ENCODE measurements at places on chromosomes 13 and 19.
A peak's percentile ranks its signal among the peaks of the same experiment; 100 is the strongest.

DNA sequence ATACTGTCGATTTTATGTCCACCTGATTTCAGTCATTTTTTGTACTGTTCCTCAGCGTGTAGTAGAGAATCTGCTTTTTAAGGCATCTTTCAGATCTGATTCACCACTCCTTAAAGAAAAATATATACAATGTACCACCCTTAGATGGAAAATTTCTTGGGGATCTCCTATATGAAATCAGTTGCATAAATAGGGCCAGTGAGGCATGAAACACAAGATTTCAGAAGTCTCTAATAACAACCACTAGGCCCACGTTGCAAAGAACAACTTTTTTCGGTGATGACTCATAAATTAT lies 1.4 kb downstream of the USP12 start:
- DNase-seq = no peak

- DNase-seq = no peak
Measured at GRCh38 chr19:11007385-11007784, 46.6 kb downstream of the SMARCA4 start.

GRCh38 chr19:8526345-8527091 lies 12.6 kb upstream of the ZNF414 start:
- no peak for DNase-seq

DNA sequence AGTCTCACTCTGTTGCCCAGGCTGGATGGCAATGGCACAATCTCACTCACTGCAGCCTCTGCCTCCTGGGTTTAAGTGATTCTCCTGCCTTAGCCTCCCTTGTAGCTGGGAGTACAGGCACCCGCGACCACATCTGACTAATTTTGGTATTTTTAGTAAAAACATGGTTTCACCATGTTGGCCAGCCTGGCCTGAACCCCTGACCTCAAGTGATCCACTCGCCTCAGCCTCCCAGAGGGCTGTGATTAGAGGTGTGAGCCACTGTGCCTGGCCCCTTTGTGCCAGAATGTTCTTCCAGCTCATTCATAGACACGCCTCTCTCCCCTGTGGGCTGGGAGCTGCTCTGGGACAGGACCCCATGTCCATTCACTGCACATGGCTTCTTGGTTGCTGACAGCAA lies 9.1 kb downstream of the MYDGF start:
- no peak for DNase-seq

- DNase-seq = no peak
Measured at GRCh38 chr19:48271531-48272151, 1.8 kb downstream of the ZNF114 start.

DNA sequence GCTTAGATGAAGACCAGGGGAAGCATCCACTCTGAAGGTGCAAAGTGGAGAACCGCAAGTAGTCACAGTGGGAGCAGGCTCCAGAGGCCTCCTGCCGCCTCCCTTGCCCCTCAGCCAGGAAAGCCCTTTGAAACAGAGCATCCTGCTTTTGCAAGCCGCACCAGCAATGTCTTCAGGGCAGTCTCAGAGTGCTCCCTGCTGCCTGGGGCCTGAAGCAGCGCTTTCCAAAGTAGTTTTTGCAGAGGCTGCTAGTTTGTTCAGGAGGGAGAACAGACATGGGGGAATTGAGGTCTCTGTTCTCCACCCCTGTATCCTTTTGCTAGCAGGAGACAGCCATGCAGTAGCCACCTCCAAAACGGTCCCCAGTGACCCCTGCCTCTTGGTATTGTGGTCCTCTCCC lies 15.8 kb upstream of the POP4 start:
- no peak for DNase-seq

GRCh38 chr19:44303976-44304568 lies 753 bp downstream of the ZNF235 start:
- no peak for DNase-seq

- no peak for DNase-seq
Measured at GRCh38 chr19:15223649-15224361, 8.4 kb downstream of the EPHX3 start.

DNA sequence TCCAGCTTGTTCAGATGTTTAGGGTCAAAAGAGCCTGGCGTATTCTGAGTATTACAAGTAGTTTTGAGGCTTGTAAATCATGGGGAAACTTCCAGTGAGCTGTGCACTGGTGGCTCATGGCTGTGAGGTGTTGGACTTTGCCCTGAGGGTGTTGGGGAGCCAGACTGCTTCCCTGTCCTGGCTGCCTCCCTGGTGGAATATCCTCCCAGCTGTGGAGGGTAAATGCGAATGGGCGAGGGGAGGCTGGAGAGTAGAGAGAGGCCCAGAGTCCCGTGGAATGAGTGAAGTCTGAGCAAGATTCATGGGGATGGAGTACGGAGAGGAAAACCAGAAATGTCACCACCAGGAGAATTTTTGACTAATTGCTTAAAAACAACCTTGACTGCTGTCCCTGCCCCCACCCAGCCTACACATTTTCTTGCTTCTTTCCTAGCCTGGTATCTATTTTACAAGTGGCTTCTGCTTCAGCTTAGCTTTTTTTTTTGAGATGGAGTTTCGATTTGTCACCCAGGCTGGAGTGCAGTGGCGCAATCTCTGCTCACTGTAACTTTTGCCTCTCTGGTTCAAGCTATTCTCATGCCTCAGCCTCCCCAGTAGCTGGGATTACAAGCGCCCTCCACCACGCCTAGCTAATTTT lies 3.7 kb downstream of the SNRPA start:
- DNase-seq = no peak

- DNase-seq = no peak
Measured at GRCh38 chr13:59337070-59337469, 826.7 kb downstream of the DIAPH3 start.

- DNase-seq = no peak
Measured at GRCh38 chr13:109160887-109161669, 531.7 kb downstream of the MYO16 start.

- no peak for DNase-seq
Measured at GRCh38 chr13:44230071-44230470, 143.6 kb upstream of the SERP2 start.

DNA sequence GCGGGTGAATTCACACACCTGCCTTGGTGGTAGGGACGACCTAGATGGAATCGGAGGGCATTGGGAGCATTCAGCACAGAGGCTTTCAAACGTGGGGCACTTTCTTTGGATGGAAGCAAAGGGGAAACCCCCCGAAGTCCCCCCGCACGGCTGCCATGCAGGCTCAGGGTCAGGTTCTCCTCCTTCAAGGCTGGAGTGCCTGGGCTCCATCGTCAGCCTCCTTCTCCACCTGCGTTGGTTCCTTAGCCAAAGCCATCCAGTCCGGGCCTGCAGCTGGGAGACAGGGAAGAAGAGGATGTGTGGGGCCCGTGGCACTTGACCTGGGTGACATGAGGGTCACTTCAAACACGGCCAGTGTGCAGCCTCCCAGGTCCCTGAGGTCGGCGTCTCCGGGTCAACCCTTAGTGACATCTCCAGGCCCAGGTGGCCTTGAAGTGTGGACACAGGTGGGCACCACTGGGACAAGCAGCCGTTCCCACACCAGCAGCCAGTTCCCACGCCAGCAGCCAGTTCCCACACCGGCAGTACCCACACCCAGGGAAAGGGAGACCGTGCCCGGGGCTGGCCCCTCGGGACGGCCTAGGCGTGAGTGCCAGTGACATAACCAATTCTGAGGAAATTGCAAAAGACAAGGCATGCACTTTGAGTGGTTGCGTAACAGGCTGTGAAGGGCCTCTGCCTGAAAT lies 116.0 kb downstream of the SOX1 start:
- no peak for DNase-seq

- DNase-seq = no peak
Measured at GRCh38 chr19:19067276-19068072, 3.7 kb downstream of the SLC25A42 start.

DNA sequence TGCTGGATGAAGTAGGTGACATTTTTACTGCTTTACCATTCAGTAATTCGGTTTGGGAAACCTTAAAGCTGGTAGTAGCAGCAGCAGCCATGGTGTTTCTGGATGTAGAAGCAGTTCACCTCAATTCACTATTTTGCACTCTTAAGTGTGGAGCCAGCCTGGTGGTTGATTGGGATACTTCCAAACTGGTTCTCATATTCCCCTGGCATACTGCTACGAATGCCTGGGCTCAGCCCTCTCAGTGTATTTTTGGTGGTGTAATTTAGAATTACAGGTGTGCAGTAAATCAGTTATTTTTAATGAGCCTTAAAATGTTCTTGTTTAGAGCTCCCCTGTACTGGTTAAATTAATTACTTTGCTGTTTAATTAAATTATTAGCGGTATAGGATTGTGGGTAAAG lies 12.4 kb downstream of the HNRNPM start:
- no peak for DNase-seq

DNA sequence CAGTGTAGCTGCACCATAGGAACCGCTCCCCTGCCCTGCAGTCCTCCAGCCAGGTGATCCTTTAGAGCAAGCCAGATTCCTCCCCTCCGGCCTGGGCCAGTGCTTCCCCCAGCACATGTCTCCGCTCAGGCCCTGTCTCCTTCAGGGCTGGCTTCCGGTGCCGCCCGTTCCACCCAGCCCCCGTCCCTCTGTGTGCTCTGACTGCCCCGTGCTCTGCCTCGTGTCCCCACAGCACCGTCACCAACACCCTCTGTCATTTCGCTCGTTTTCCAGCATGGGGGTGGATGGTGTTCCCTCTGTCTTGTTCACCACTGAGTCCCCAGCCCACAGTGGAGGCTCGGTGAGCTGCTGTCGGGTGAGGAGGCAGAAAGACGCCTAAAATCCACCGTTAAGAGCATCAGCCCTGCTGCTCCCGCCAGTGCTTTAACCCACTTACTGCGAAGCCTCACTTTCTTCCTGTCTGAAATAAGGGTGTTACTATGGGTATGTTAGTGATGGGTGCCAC lies 54.5 kb downstream of the TSSK6 start:
- DNase-seq = peak; percentile 26

DNA sequence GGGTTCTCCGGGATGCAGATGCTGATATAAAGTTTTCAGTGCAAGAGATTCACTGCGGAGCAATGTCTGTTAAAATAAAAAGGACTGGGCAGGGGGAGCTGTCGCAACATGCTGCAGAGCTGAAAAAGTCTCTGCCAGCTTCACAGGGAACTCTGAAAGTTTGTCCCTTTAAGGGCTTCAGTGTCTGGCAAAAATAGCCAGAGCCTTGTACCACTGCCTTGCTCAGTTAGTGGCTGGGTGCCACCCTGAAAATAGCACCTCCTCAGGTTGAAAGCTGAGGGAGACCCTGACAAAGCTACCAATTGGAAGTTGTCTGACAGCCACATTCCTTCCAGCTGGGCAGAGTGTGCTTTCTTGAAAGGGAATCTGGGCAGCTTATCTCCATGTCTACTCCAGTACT lies 3.0 kb upstream of the NDFIP2 start:
- no peak for DNase-seq

DNA sequence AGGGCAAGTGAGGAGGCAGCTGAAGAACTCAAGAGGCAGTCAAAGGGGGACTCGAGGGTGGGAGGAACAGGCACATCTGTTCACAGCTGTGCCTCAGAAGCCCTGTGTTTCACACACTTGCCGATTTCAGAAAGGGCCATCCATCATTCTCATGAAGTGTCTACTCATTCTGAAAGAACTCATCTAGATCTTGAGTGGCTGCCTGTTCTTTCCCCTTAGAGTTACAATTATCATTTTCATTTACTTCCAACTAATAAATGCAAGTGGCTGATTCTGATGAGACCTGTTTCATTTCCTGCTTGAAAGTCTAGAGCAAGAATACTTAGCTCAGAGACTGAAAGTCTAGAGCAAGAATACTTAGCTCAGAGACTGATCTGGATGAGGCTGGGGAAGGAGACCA lies 1145.1 kb downstream of the UQCRFS1 start:
- DNase-seq = no peak

DNA sequence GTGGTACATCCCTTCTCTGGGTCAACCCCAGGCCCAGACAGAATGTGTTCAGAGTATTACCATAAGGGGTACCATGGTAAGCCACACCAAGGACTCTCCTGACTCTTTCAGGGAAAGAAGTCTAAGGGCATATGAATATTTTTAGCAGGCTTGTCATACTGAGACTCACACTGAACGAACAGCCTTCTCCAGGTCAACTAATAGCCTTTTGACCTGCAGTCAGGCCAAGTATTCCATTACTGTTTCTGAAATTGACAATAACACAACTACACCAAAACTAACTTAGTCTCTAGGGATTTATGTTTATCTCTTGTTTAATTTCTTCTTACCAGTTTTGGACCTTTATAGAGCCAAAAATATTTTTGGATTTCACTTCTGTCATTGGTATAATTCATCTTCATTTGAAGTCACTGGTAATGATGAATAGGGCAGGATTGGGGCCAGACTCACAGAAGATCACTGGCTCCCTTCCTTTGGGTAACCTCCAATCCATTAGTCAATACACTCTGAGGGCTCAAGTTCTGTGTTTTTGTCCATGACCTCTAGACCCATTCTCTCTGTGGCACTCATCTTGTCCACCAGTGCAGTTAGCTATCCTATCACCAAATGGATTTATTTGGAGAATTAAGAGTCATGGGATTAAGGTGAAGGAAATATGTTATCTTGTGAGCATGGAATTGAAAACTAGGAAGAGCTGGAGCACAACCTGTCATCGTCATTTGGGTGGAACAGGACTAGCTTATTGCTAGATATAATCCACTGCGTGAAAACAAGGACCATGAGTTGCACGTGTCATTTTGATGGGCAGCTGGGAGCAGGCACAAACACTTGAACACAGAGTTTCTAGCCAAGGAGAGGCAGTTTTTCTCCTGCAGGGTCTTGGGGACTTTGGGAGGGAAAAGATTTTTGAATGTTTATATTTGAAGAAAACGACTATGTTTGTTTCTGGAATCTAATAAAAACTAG lies 313.3 kb downstream of the DCLK1 start:
- no peak for DNase-seq

DNA sequence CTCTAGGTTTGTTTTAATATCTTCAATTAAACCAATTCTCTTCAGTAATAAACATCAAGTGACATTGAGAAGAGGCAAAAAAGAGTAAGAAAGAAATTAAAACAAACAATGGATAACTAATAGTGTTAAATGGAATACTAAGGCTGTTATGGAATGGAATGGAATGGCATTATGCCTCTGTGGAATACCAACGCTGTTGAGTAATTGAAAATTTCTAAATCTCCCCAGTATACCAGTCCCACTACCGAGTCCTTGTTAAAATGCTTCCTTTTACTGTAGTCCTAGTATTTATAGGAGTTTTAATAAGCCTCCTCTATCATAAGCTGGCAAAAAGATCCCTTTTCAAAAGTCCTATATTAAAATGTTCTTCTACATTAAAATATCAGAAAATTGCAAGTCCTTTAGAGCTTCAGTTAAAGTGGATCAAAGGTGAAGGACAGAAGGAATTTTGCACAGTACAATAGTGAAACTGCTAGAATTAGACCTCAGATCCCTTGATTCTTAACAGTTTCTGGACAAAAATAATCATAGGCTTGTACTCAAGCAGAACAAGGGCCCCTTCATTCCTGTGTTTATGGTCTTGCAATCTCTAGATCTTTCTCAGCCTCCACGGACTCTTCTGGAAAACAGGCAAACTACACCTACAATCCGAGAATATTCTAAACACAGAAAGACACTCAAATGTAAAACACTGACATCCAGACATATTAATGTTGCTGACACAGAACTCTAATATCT lies 128.2 kb downstream of the PCDH9 start:
- DNase-seq = no peak

- no peak for DNase-seq
Measured at GRCh38 chr13:33634546-33634982, 183.4 kb upstream of the RFC3 start.

- DNase-seq = no peak
Measured at GRCh38 chr13:26996965-26997752, 174.5 kb downstream of the USP12 start.
